ENCODE measurements at places on chromosomes 3 and 15.

DNA sequence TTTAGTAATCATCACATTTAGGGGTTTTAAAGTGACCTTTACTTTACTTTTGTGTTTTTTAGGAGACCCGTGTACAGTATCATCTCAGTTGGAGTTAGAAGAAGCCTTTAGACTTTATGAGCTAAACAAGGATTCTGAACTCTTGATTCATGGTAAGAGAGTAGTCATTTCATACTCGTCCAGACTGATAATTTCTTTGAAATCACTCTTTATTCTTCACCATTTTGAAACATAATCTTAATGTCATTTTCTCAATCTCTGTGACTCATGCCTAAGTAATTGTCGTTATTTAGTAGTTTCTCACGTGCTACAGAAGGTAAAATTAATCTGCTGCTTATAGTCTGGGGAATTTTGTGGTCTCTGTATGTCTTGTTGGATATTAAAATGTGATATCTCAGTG, 37.7 kb downstream of the PRKCI start:
- no peak for ATAC-seq

GRCh38 chr3:183300996-183301562, 48.0 kb downstream of the B3GNT5 start:
- ATAC-seq = no peak

DNA sequence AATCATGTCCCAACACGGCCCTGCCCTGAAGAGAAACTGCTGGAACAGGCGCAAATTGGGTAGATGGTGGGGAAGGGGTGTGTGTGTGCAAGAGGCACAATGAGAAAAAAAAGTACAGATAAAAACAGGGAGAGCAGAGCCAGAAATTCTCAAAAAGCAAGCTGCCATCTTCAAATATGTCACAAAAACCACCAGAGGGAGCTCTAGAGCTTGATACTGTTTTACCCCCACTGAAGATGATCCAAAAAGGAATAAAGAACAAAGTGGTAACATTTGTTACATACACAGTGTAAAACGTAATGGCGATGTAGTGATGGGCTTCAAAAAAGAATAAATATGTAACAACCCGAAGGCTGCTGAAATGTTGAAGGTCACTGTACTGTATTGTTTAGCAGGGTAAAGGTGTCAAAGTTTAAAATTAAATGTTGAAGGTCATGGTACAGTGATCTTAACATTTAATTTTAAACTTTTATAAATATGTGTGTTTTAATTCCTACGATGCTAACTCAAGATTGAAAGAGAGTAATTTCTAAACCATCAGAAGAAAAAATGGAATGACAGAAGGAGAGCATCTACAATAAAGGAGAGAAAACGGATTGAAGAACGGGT, 6.0 kb downstream of the SNRPA1 start:
- ATAC-seq = no peak

DNA sequence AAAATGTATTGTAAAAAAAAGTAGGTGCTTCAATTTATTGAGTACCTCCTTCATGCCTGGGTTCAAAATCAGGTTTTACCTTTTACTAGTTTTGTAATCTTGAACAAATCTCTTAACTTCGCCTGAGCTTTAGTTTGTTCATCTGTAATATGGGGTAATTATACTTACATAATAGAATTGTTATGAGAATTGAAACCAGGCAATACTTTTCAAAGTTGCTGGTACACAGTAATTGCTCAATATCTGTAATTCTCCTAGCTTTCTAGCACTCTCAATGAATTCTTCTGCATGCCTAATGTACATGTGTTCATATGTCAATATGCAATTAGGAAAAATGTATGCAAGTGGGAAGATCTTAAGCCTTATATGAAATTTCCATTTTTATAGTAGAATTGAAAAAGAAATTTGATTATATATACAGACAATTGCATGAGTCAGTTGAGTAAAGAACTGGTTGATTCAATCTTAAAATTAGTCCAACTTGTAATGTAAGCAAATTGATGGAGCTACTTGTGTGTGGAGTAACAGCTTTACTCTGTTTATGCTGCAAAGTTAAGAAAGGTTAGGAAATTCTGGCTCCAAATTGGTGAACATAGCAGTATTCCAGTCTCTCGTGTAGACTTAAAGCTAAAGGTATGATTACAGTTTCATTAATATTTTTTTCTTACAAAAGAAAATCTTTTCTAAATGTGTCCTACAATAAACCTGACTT, 4.1 kb downstream of the TNFSF10 start:
- ATAC-seq = no peak

GRCh38 chr3:182533394-182533793, 259.9 kb upstream of the ATP11B start:
- ATAC-seq = no peak

- ATAC-seq = peak; percentile 42
Observed at GRCh38 chr15:65979316-65979715, 110.0 kb downstream of the RAB11A start.

GRCh38 chr3:45232521-45232920, 6.4 kb upstream of the TMEM158 start:
- ATAC-seq = no peak

GRCh38 chr3:151305775-151306151, 10.9 kb downstream of the GPR87 start:
- no peak for ATAC-seq

GRCh38 chr15:43206054-43206453, 14.8 kb downstream of the EPB42 start:
- ATAC-seq = no peak

GRCh38 chr3:100316641-100317069, 17.9 kb upstream of the NIT2 start:
- ATAC-seq = no peak

DNA sequence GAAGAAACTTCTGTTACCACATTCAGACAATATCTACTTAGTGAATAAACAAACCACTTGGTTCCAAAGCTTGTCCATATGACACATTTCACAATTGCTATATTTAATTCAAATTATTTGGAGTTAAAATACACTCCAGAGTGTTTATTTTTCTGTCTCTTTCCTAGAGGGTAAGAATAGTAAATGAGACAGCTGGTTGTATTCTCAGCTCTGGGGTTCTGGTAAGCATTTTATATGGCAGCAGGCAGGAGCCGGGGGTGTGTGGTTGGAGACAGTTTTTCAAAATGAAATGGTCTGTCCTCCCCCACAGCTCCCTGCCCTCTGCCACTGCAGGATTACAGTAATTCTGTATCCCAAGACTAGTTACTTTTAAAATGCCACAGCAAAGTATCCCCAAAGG, 10.9 kb upstream of the SEC61A1 start:
- no peak for ATAC-seq

DNA sequence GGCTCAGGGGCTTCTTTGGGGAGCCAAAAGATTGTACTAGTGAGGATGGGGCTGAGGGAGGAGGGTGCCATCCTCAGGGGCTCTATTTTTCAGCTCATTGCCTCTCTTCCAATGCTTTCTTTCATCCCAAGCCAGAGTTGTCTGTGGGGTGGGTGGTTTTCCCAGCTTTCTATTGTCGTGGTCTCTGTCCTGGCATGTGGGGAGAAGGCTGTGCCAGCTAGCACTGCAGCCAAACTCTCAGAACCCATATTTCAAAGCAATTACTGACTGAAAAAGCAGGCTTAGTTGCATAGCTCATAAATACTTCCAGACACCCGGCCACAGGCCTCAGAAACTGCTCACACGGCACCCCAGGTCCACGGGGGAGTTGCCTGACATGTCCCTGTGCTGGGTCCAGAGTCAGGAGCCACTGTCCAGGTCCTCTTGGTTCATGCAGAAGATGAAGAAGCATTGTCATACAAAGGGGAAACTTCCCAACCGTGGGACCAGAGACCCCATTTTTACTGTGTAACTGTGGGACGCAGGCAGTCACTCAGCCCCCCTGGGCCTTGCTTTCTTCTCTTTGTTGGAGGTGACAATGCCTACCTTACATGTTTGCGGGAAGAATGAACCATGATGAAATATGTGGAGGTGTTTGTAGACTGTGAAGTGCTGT, 27.6 kb downstream of the FGD5 start:
- ATAC-seq = no peak

GRCh38 chr15:48411971-48412591, 80.9 kb downstream of the DUT start:
- ATAC-seq = no peak

- no peak for ATAC-seq
Observed at GRCh38 chr15:36156879-36157427, 422.5 kb upstream of the CDIN1 start.

- no peak for ATAC-seq
Observed at GRCh38 chr15:89378296-89379151, 43.9 kb upstream of the POLG start.

DNA sequence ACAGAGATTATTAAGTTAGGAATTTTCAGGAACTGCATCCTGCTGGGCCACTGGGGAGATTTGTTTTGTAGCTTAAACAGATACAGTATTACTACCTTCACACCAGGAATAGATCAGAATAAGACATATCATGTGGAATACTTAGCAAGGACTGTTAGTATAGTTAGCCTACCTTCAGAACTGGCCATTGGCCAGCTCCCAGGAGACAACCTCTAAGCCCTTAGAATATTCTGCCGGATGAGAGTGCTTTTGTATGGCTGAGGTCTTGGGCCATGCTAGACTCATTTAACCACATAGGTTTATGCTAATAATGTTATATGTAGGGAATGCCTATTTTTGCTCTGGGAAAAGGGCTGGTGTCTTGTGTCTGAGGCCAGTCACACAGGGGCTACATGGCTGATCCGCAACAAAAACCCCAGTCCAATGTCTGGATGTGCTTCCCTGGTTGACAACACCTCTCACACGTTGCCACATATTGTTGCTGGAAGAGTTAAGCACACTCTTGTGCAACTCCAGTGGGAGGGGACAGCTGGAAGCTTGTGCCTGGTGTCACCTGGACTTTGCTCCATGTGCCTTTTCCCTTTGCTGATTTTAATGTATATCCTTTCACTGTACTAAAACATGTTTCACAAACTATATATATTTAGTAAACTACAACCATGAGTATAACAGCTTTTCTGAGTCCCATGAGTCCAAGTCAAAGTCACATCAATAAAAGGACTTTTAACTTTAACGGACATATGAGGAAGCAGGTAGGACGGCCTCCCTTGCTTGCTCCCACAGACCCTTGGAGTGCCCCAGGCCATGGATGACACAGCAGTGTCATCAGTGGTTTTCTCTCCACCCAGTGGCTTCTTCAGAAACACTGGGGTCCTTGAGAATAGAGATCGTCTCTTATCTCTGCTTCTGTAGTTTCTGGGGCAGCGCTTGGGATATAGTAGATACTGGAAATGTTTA, 118.0 kb upstream of the C3orf80 start:
- ATAC-seq = no peak

DNA sequence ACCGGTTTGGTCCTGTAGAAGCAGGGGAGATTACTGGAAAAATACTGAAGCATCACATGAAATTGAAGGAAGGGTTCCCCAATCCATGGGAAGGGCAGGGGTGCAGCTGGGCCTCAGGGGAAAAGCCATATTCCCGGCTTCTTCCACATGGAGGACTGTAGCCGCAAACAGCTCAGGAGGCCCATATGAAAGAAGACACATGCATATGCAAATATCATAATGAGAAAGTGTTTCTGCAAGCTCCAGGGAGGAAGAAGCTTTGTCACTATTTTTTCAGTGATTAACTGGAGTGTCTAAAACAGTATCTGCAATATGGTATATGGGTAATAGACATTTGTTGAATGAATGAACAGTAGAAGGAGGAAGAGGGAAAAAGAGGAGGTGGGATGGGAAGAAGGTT, 19.1 kb downstream of the DPH3 start:
- no peak for ATAC-seq

GRCh38 chr15:29244544-29244943, 25.1 kb downstream of the NSMCE3 start:
- ATAC-seq = no peak

- ATAC-seq = no peak
Observed at GRCh38 chr3:56851966-56852884, 50.5 kb upstream of the ARHGEF3 start.

DNA sequence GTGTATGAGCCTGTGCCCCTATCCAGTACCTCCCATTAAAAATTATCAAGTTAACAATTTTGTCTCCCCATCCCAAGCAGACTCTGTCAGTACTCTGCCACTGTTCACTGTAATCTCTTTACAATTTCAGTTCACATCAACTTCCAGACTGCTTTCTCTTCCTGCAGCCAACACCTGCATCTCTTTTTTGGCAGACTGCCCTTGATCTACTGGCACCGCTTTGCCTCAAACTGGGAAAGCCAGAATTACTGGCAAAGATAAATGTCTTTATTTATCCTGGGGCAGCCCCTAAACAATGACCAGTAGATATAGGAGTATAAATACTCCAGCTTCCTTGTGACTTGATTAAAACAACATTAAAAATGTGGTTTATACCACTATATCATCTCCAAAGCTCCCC, 494.1 kb downstream of the ZNF385D start:
- ATAC-seq = no peak

DNA sequence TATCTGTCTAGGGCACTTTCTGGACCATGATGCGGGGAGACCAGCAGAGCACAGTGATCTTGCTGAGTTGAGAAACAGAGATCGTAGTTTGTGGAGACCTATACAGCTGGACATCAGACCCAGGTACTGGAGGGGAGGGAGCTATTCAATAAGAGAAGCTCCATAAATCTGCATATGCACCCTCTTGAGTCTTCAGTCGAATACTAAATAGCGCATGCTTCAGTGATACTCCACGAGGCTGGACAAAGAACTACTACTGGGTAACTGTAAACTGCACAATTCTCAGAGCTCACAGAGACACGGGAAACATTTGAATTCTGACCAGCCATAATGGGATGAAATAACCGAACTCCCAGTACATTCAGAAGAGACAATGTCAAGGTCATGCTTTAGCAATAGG, 49.7 kb downstream of the MINAR1 start:
- peak; percentile 31 for ATAC-seq

- ATAC-seq = no peak
Observed at GRCh38 chr15:23416349-23417276, 30.4 kb downstream of the GOLGA6L2 start.

GRCh38 chr3:146187334-146187950, 26.5 kb upstream of the PLOD2 start:
- no peak for ATAC-seq

- no peak for ATAC-seq
Observed at GRCh38 chr15:64604319-64604718, 143.9 kb downstream of the ZNF609 start.

DNA sequence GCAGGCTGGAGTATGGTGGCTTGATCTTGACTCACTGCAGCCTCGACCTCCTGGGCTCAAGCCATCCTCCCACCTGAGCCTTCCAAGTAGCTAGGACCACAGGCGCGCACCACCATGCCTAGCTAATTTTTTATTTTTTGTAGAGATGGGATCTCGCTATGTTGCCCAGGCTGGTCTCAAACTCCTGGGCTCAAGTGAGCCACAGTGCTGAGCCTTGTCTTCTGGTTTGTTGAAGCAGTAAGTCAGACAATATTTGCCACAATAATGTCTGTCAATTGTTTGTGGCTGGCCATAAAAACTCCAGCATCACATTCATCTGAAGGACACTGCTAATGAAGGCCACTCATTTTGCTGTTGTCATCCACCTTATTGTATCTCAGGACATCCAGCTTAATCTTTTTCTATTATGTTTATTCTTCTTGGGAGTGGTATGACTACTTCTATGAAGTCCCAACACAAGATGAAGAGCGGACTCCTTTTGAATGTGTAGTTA, 185.9 kb downstream of the FNDC3B start:
- no peak for ATAC-seq
